ENCODE measurements at places on chromosomes 16 and 17.

DNA sequence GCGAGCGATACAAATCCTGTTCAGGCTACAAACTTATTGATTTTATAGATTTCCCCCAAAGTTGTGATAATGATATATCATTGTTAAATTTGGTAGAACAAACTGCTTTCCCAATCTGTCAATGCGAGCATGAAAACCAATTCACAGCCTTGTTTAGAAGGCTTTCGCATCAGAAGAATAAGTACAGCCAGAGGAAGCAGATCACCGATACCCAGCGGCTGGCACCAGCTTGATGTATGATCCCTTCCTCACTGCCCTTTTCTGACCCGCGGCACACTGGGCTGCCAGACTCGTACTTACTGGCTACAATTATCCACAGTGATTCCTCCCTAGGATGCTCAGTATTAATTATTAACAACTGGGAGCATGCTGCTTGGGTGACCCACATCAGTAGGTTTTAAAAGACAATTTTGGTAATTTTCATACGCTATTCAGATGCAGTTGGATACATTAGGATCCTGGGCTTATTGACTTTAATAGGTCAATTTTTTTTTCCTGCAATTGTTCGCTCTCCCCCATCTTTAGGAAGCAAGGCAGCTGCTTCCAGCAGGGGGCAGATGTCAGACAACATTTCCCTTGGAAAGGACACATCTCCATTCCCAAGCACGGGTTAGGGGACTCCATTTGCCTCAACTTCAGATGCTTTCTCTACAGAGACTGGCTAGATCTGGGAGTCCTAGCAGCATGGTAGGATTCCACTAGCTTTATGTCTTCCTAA is 582.7 kb upstream of the PSMD7 start:
- no peak for DNase-seq

DNA sequence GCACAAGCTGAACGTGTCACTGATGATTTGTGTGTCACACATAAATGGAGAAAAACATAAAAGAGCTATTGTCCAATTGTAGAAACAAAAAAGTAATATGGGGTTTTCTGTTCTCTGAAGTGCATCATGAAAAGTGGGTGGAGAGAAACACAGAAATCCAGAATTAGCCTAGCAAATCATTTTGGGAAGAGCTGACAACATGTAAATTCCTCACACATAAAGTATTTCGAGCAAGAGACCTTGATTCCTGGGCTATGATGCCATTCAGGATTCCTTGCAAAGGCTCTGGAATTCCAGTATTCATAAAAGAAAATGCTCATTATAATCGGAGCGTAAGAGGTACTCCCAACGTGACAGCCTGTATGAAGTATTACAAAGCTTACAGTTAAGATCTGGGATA is 1.1 kb downstream of the DCUN1D3 start:
- DNase-seq, result no peak

GRCh38 chr16:81831722-81832126 is 52.6 kb downstream of the PLCG2 start:
- no peak for DNase-seq

GRCh38 chr17:38421871-38422827 is 6.1 kb upstream of the ARHGAP23 start:
- no peak for DNase-seq

DNA sequence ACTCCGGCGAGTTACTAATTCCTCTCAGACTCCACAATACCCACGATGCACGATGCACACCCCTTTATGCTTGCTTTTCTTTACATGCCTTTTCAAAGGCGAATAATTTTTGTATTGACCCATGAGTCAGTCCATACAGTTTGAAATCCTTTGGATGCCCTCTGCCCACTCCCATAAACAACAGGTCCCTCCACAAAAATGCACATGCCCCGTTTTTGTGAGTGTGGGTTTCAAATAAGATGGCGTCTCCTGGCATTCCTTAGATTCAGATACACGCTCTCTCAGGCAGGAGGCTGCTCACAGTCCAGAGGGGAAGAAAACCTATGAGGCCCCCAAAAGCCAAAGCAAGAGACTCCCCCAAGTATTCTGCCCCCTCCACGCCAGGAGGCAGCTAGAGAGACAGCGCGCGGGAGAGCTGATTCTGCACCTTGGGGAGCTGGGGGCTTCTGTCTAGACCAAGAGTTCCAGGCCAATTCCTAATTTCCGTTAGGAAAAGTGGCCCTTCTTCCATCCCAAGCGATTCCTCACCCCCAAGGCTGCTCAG is 19.6 kb upstream of the HOXB9 start:
- DNase-seq, result no peak

GRCh38 chr17:5381542-5381941 is 37.9 kb downstream of the NUP88 start:
- no peak for DNase-seq

DNA sequence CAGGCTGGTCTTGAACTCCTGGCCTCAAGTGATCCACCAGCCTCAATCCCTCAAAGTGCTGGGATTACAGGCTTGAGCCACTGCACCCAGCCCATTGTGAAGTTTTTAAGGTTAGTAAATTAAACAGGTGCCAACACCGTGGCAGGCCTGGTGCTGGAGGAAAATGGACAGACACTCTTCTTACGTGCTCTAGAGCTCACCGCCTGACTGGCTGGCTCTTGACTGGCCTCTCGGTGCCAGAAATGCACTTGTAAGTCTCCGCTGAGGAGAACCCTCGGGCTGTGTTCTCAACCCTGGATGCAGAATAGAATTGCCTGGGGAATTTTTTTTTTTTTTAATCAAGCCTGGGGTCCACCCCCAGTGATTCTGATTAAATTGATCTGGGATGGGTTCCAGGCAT is 10.3 kb upstream of the HAS3 start:
- no peak for DNase-seq

- DNase-seq, result no peak
Observed at GRCh38 chr16:50457979-50458491, 89.2 kb upstream of the BRD7 start.

DNA sequence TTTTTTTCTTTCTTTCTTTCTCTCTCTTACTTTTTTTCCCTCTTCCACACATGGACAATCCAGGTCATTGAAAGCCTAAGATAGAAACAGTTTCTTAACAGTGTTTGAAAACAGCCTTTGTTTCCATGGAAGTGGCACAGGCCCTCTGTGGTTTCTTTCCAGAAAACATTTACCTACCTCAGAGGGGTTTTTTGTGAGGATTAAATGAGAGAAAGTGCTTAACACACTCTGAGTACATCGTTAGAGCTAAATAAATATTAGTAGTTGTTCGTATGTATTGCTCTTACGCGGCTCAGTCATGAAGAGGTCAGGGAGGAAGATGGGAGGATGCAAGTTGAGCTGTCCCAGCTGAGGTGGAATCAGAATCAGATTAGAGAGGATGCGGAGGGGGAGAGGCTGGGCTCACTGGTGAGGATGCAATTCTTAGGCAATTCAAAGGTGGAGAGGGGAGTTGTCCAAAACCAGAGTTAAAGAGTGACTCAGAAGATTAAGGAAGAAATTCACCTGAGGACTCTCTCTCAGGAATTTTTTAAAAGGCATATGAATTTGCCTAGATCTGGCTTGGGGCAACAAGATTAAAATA is 345.4 kb downstream of the PMP22 start:
- no peak for DNase-seq

DNA sequence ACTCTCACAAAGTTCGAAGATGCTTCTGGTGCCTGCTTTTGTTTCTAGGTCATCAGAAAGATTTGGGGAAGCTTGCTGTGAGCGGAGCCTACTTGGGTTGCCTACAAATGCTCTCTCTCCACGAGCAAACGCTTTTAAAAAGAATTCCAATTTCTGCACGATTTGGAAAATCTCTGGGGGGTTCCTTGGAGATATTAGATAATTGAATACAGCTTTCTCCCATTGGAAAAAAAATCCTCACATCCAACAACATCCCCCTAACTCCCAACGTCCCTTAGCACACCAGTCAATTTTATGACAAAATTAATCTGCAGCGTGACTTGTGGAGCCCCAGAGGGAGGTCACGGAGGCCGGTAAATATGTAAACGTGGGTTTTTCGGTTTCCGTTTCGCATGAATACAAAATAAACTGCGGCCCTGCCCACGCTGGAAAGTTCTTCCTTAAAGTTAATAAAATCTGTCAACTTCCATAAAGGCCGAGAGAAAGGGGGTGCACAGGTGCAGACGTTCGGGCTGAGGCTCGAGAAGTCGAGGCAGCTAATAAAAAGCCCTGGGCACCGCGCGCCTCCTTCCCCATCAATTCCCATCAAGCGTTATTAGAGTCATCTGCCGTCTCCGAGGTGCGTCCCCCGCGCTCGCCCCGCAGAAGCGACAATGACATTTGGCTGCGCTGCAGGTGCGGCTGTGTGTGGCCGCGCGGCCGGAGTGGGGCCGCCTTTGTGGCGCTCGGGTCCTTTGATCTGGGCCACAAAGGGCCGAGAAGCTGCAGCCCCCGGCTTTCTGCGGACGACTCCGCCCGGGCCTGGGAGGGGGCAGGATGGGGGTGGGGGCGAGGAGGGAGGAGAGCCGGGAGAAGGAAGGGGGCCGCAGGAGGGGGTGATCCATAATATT is 37.6 kb downstream of the SALL1 start:
- DNase-seq, result no peak

GRCh38 chr17:37490638-37491614 is 1.2 kb downstream of the DUSP14 start:
- no peak for DNase-seq

DNA sequence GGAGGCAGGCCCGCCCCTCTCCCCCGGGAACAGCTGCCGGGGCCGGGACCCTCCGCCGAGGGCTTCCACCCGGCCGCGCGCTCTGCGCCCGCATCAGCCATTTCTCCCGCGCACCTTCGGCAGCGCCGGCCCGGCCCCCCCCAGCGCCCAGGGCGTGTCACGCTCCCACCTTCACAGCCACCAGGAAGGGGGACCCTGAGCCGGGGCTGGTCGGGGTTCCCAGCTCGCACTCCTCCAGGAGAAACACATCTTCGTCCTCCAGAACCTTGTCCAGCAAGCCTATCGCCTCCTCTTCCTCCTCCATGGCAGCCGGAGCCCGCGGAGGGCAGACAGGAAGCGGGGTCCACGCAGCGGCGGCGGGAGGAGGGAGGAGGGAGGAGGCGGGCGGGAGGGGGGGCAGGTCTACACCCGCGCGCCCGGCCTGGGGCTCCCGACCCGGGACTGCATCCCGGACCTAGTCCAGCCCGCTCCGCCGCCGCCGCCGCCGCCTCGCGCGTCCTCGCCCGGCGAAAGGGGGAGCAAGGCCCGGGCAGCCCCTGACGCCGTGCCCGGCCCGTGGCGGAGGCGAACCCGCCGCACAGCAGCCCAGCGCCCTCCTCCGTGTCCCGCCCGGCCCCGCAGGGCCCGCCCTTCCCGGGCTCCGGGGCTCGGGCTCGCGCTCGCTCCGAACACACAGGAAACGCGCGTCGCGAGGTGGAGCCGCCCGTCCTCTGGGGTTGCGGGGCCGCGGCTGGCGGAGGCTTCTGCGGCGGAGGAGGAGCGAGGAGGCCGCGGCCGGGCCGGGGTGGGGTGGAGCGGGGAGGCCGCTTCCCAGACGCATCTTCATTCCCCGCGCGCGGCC is 70.8 kb downstream of the ABR start:
- no peak for DNase-seq

DNA sequence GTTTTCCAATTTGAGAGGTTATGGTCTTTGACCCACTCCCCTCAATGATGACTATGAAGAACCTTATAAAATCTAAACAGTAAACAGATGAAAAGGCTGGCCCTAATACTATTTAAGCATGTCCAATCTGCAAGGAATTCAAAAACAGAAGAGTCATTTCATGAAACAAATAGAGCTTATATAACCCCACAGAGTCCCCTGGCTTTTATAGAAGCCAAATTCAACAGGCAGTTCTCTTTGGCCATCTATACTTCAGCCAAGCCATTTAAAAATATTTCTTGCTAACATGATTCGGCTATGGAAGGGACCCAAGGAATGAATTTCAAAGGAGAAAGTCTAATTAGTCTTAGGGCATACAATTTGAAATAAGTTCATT is 43.4 kb downstream of the SPOP start:
- no peak for DNase-seq

DNA sequence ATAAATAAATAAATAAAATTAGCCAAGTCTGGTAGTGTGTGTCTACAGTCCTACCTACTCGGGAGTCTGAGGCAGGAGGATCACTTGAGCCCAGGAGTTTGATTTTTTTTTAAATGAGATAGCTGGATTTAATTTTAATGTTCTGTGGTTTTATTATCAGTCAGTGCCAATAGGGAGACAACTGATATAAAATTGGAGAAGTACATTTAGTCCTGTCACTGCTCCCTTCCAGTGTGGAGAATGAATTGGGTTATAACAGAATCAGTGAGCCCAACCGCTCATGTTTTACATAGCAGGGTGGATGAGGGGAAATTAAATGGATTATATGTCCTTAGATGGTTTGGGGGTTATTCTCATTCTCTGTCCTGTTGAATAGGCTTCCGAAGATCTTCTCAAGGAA is 6.2 kb downstream of the NME1 start:
- no peak for DNase-seq

DNA sequence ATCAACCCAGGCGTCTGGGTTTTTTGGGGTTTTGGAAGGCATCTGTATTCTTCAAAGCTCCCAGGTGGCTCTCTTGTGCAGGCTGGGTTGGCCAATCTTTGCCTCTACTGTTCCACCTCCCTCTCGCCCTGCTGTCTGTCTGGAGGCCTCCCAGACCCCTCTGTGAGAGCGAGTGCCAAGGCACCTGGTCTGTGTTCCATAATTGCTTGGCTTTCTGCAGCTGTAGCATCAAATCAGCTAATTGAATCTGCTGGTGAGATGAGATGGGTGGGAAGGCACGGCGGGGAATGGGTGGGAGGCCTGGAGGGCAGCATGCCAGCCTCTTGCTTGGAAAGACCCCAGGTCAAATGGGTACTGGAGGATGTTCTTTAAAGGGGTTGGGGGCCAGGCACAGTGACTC is 52.5 kb upstream of the CLEC19A start:
- no peak for DNase-seq

DNA sequence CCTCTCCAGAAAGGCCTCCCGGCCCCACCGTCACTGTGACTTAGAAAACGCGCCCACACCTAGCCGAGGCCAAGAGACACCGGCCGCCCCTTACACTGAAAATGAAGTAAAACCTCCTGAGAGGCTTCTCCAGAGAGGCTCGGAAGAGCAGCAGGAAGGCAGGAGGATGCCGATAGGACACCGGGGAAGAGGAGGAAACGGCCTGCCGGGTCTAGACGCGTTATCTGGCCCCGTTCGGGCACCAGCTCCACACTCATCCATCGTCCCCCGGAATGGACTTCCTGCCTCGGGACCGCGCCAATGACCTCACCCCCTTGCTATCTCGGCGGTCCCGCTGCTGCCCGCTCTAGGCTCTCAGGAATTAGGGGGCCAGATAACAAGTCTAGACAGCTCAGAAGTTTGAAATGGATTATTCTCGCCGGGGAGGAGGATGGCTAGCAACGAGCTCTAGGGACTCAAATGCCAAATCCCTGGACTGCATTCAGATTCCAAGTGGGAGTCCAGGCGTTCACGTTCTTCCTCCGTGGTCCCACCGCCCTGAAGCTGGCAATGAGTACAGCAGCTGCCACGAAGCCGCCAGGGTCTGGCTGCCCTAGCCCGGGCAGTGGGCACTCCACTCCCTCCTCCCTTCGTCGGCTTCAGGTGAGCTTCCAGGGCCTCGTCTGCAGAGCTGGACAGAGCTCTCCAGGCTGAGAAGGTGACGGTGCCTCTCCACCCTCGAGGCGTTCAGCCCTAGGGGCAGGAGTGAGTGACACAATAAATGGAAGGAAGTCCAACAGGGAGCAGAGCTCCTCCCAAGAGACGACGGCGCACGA is 350.9 kb downstream of the FOXL1 start:
- DNase-seq, result no peak

Measured in NCI-H1417 treated with DMSO at 0.1 percent for 48 hours (cell line).